ENCODE measurements at places on chromosomes 7 and 10.

DNA sequence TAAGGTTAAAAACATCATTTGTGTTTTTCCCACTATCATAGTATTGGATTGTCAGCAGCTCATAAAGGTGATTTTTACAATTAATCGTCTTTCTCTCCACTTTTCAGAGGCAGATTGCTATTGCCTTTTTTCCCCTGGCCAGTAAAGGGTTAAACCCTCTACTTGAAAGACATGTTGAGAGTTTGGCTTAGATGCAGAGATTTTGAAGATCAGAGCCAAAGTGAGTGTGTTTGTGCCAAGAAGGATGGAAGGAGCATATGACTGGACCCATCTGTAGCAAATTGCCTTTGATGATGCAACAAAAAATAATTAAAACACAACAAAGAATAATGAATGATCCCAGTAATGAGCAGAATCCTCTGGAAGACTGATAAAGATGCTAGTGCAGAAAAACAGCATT, 373.1 kb downstream of the MALRD1 start:
- no peak for DNase-seq

- DNase-seq = peak; percentile 16
These were observed 11.7 kb downstream of the TLL2 start for GRCh38 chr10:96501985-96502384.

GRCh38 chr7:14480281-14480680, 422.3 kb downstream of the DGKB start:
- DNase-seq = no peak

DNA sequence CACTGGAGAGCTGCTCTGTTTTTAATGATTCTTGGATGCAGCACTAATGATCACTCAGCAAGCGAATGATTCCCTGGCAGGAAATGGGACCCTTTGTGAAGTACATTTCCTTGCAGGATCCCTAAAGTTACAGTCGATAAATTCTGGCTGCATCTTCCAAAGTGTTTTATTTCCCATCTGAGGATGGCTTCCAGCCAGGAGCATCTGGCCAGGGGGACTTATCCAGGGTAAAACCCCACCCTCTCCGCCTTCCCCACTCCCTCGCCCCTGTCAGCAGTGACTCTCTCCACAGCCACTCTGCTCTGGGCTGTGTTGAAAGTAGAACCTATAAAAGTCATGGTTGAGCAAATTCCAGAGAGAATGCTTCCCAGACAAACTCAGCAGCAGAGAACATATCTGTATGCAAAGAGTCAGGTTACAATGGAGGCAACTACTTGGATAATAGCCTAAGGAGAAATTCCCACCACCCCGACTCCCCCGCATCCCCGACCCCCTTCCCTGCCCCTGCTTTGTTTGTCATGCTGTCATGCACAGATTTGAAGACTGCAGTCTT, 111.0 kb upstream of the ANLN start:
- peak; percentile 62 for DNase-seq

DNA sequence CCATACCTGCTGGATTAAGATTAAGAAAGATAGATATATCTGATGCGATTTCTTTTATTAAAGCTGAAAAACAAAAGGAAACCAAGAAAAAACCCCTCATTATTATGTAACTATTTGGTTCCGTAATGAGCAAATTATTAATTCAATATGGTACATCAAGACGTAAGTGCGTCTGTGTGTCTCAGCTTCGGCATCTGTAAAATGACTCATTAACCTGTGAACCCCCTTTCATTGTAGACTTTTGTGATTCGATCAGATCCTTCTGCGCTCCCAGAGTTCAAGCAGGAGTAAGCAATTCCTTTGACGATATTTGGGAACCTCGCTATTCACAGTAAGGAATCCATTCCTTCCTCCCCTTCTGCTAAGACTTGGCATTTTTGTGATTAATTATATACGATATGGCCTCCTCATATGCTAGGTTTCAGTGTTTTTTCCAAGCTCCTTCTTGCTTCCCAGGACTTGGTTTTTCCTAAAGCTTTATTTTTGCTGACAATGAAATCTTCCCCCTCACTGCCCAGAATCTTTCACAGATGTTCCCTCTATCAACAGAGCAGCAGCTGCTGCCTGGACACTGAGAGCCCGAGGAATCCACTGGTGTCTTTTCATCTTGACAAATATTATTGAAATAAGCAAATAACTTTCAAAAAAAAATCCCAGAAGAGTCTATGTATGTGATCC, 171.7 kb upstream of the CELF2 start:
- no peak for DNase-seq

- DNase-seq = no peak
These were observed 444 bp upstream of the TNPO3 start for GRCh38 chr7:129055294-129055816.

DNA sequence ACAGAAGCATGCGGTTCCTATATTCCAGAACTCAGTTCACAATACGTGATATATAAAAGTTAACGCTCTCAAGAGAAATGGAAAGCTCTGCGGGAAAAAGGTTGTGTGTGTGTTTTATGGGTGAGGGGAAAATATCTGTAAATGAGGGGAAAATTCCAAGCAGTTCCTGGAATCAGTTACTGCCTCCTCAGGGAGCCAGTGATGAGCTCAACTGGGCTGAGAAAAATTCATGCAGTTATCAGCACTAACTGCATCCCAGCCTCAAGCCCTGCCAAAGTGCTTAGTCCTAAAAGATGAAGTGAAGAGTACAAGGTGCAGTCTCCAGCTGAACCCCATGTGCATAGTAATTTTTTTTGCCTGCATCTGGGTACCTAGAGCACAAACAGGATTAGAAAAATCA, 191.9 kb downstream of the CDK14 start:
- no peak for DNase-seq

GRCh38 chr7:6360841-6361240, 86.9 kb downstream of the DAGLB start:
- no peak for DNase-seq

DNA sequence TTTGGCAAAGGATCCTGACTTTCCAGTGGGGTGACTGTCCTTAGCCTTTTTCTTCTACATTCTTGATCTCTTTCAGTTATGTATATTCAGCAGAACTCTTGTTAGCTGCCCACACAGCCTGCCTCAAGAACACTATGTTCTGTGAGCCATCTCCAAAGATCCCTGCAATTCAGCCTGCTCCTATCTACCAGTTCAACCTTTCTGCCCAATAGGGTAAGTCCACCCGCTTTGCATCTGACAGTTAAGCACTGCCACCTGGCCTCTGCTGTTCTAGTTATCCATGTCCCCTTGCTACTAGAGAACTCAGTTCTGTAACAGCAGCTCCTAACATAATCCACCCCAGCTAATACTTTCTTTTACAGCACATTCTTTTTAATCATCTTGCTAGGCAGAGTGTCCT, 13.5 kb downstream of the OR9A2 start:
- no peak for DNase-seq

DNA sequence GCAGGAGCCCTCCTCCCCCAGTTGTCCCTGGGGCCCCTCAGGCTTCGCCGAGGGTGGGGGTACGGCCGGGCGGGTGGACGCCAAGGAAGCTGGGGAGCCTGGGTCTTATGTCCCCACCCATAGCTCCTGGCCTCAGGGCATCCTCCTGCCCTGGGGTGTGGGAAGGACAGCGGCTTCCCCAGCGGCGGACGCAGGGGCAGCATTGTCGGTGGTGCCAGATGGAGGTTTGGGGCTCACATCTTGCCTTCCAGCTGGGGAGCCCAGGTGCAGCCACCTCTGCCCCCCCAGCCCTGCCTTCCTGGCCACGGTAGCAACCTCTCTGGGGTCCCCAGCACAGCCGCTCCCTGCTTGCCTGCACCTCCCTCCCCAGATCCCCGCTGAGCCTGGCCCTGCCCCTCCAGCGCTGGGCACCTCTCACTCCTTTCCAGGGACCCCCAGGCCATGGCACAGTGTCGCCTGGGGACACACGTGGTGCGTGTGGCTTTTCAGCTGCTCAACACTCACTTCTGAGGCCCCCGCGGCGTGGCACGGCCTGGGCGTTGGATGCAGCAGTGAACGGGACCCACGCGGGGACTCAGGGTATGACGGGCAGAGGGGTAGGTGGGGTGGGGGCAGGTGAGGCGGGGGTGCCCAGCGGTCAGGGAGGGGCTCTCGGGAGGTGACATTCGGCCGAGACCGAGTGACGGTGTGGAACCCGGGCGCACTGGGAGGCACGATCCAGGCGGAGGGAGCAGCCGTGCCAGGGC, 53.1 kb downstream of the UNCX start:
- DNase-seq = no peak

- DNase-seq = no peak
These were observed 47.3 kb upstream of the VIPR2 start for GRCh38 chr7:159192013-159192412.

GRCh38 chr10:11165591-11166543, 148.2 kb downstream of the CELF2 start:
- DNase-seq = no peak

DNA sequence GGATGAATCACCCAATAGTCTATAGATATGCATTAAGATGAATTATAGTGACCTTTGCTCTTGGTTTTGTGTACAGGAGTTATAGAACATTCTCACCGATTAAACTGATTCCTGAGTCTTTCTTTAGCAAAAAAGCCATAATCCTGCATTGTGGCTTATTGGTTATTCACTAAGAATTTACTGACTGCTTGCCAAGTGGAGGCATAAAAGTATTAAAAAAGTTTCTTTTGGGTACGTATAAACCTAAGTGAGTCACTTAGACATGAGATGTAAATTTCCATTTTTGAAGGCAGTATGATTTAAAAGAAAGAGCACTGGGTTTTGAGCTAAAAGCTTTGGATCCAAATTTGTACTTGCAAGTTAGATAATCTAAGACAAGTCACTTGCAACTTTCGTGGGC, 100.7 kb downstream of the CDK6 start:
- DNase-seq = peak; percentile 83

GRCh38 chr7:66847879-66848790, 72.9 kb upstream of the TMEM248 start:
- peak; percentile 49 for DNase-seq

GRCh38 chr10:74055383-74056049, 57.6 kb downstream of the VCL start:
- DNase-seq = no peak

All from HFFc6 (cell line).